ENCODE measurements at places on chromosomes 16 and 17. TPM values are rescaled to one million over a fixed set of nuclear protein-coding genes. Genes with fewer than 3 reads are reported as not detected.

The RFWD3 gene
- 4.5 TPM for total RNA-seq

The RAB37 gene
- 2.0 TPM for total RNA-seq

The CLDN7 gene
- 0.36 TPM for total RNA-seq

The ABCC12 gene
- not detected for total RNA-seq

The DYNLRB2 gene
- total RNA-seq: not detected

The ADAD2 gene
- total RNA-seq: 0.21 TPM

DNA sequence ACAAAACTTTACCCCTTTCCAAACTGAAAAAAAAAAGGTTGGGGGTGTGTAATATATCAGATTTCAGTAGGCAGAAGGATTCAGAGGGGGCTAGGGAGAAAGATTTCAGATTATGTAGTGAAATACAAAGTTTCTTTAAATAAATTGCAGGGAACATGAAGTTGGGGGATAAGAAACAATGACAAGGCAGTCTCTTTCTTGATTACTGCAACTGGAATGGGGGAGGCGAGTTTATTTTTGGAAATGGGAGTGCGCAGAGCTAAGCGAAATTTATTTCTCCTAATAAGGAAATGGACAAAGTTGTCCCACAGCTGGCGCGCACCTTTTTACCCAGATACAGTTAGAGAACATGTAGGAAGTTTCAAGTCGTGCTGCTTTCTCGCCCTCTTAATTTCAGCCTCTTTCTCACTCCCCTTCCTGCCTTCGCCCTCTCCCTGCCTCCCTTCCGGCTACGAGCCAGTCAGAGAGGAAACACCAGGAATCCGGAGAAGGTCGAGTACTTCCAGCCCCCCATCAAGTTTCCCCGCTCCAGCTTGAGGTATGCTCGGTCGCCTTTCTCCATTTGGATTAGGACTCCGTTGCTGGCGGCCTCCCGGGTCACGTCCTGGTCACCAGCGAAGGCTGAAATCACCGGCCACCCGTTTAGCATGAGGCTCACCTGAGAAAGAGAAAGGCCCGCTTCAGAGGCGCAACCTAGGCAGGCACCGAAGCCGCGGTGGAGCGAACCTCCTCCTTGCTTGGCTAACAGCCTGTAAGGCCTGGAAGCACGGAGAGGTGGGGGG, 2.5 kb downstream of the CBLN1 start:
- no peak for DNase-seq

DNA sequence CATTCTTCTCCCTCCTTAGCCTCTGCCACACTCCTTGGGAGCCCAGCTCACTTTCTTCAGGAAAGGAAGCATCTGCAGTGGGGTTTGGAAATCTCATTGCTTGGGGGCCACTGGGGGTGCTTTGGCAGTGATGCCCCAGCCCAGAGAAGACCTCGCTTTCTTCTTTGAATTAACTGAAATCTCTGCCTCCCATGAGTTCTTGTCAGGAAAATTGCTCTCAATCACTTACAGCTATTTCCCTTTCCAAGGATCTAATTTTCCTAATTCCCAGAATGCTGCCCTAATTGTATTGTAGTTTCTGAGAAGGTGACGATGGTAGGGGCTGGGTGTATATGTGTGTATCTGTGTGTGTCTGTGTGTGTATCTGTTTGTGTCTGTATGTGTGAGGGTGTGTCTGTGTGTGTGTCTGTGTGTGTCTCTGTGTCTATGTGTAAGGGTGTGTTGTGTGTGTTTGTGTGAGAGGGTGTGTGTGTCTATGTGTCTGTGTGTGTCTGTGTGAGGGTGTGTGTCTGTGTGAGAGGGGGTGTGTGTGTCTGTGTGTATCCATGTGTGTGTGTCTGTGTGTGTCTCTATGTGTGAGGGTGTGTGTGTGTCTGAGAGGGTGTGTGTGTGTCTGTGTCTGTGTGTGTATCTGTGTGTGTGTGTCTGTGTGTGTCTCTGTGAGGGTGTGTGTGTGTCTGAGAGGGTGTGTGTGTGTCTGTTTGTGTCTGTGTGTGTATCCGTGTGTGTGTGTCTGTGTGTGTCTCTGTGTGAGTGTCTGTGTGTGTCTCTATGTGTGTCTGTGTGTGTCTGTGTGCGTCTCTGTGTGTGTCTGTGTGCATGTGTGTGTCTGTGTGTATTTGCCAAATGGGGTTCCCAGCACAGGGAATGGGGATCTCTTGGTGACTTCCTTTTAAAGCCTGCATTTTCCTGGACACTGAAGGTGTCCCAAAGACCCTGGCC, 83.5 kb upstream of the DNAJA2 start:
- DNase-seq: no peak

GRCh38 chr17:60473788-60474187, 51.5 kb downstream of the CHCT1 start:
- no peak for DNase-seq

GRCh38 chr17:77426676-77427386, 286.1 kb downstream of the SEC14L1 start:
- no peak for DNase-seq

GRCh38 chr16:85856585-85856984, 42.4 kb upstream of the IRF8 start:
- no peak for DNase-seq

GRCh38 chr17:64261417-64262145, 1.5 kb downstream of the TEX2 start:
- DNase-seq: no peak

- DNase-seq: no peak
Measured at GRCh38 chr16:75385507-75386152, 47.7 kb downstream of the CFDP1 start.

DNA sequence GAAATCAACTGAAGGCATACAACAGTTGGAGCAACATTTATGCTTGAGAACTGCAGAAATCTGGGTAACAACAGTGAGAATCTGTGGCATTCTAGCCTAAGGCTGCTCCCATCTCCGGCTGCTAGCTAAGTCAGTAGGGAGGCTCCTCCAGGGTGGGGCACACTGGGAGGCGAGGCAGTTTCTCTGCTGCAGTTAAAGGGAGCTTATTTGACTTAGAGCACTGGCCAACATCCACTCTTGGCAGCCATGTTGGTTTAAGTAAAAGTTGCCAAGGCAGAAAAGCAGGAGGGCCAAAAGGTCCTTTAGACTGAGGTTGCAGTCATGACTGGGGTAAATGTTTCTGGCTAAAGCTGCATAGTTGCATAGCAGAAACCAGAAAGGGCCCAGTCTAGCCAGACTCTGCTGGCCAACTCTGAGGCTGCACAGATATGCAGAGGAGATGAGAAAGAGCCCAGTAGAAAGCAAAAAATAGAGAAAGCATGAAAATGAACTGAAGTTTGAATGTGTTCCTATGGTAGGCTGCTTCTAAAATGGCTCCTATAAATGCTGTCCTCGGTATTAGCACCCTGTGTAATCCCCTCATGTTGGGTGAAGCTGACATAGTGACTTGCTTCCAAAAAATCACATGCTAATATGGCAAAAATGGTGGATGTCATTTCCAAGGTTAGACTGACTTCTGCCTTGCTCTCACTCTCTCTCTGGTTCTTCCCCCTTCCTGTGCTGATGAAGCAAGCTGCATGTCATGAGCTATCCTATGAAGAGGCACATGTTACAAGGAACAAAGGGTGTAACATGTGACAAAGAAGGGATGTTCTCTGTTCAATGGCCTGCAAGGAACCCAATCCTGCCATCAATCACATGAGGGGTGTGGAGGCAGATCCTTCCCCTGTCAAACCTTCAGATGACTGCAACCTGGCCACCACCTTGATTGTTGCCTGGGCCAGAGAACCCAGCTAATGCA, 3.7 kb upstream of the C16orf78 start:
- no peak for DNase-seq

- DNase-seq: no peak
Measured at GRCh38 chr16:59758848-59759247, 1024.7 kb upstream of the GOT2 start.

GRCh38 chr16:31532896-31533295, 5.2 kb downstream of the AHSP start:
- no peak for DNase-seq

DNA sequence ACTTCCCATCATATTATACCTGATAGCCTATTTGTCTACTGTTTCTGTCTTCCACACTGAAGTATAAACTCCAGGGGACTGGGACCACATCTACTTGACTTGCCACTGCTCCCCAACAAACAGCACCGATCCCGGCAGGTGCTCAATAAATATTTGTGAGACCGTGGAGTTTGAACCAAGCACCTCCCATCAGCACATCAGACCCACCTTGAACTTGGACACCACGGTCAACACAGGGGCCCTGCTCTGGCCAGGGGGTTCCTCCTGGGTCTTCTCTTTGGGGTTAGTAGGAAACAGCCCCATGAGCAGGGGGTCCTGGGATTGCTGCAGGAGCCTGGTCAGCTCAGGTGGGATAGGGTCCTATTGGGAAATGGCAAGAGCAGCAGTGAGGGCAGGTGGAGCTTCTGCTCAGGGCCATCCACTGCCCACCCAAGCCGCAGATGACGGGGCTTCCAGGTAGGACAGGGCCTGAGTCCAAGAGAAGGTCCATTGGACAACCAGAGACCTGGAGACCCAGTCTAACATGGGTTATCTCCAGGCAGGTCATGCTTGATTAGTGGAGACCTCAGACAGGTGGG, 19.9 kb downstream of the ZNHIT3 start:
- no peak for DNase-seq

DNA sequence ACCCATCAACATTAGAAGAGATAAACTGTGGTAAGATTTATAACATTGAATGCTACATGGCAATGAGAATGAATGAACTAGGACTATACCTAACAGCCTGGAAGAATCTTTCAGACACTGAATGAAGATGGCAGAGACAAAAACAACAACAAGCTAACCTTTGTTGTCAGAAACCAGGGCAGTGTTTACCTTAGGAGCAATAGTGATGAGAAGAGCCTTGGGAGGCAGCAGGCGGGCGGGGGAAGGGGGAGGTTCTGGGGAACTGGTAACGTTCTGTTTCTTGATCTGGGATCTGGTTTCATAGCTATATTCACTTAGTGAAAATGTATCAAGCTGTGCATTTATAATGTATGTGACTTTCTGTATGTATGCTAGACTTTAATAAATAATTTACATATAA, 139.0 kb upstream of the TNRC6C start:
- no peak for DNase-seq

DNA sequence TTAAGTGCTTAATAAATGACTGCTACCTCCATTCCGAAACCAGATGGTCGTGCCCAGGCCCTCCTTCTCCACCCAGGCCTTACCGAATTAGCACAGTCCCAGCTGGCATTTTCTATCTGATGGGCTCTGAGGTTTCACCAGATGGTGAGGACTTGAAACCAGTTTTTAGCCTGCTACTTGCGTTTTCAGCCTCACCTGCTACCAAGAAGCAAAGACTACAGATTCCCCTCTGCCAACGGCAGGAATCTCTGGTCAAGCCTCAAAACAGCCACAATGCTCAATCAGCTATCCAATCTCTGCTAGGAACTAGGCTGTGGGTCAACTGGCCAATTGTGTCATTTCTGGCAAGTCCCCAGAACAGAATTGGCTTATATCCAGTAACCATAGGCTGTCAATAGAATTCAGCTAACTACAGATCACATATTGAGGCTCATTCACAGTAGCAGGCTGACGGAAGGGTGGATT, 11.7 kb downstream of the PECAM1 start:
- no peak for DNase-seq

DNA sequence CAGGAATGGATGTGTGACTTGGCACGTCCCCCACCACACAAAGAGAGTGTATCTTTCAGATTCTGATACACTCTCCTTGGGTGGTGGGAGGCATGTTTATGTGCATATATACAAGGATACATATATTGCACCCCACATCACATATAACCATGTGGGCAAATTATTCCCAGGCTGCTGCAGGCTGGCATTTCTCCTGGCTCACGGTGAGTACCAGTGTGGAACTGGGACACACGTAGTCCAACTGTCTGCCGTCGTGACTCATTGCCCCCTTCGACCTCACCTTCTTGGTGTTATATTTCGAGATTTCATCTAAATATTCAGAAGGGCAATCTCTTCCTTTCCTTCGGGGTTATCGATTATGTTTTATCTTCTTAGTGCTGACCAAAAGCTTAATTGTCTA, 24.4 kb downstream of the ARHGAP44 start:
- no peak for DNase-seq

GRCh38 chr16:34078691-34079090, 619.3 kb downstream of the TP53TG3F start:
- DNase-seq: no peak

GRCh38 chr17:65511316-65511715, 50.1 kb downstream of the AXIN2 start:
- no peak for DNase-seq
